ENCODE measurements at places on chromosomes 16 and 17. TPM values are rescaled to one million over a fixed set of nuclear protein-coding genes. Genes with fewer than 3 reads are reported as not detected.

Gene TEX14
- total RNA-seq, result 0.73 TPM

Gene ATP2C2
- total RNA-seq, result not detected

Gene CPHXL2
- total RNA-seq, result not detected

Gene PRAC1
- total RNA-seq, result not detected

Gene HOXB1
- total RNA-seq, result not detected

Gene WIPI1
- 158 TPM for total RNA-seq

Gene RAB26
- 0.20 TPM for total RNA-seq

Gene CDC6
- total RNA-seq, result 39.5 TPM

Gene CRHR1
- total RNA-seq, result not detected

Gene SDR42E2
- under 0.01 TPM for total RNA-seq

Gene RHBDF1
- total RNA-seq, result 44.4 TPM

Gene CDH1
- not detected for total RNA-seq

Gene RAC3
- 7.8 TPM for total RNA-seq

Gene GRAPL
- not detected for total RNA-seq

Gene ABCC11
- under 0.01 TPM for total RNA-seq

Gene KRT26
- not detected for total RNA-seq

Gene CFAP97D1
- total RNA-seq, result under 0.01 TPM

Gene SHCBP1
- total RNA-seq, result 16.2 TPM

Gene CA7
- not detected for total RNA-seq

Gene TERB1
- not detected for total RNA-seq

Gene ABCC6
- under 0.01 TPM for total RNA-seq

Gene CACNG3
- not detected for total RNA-seq

Gene MLLT6
- 28.3 TPM for total RNA-seq

Gene FAM20A
- total RNA-seq, result 16.4 TPM

Gene KRTAP9-7
- total RNA-seq, result not detected

Gene CLEC18A
- total RNA-seq, result 0.20 TPM

Gene TP53I13
- 33.4 TPM for total RNA-seq

Gene PIPOX
- total RNA-seq, result 1.5 TPM

Gene ODAD4
- total RNA-seq, result 0.37 TPM

Gene TBC1D3C
- total RNA-seq, result not detected

Gene SOCS7
- 12.1 TPM for total RNA-seq

Gene KRTAP16-1
- not detected for total RNA-seq

Gene RPAIN
- 25.8 TPM for total RNA-seq

Gene TBC1D26
- total RNA-seq, result not detected

Gene TPSG1
- total RNA-seq, result not detected

Gene TBC1D3
- total RNA-seq, result not detected

Gene YBX2
- total RNA-seq, result not detected

Gene KRTAP4-9
- not detected for total RNA-seq

Gene ZNF423
- total RNA-seq, result 2.9 TPM

Gene HLF
- under 0.01 TPM for total RNA-seq

Gene CPNE7
- total RNA-seq, result 29.9 TPM

Gene PPM1D
- 7.0 TPM for total RNA-seq

Gene MIEN1
- 12.1 TPM for total RNA-seq

Gene KCNJ12
- total RNA-seq, result 0.39 TPM

Gene IGSF6
- total RNA-seq, result not detected

Gene PRSS36
- 0.37 TPM for total RNA-seq

Measured in subcutaneous preadipocyte (primary cell).